ENCODE measurements at places on chromosomes 11 and 22.

- no peak for DNase-seq
Measured at GRCh38 chr11:28606930-28607329, 498.7 kb downstream of the METTL15 start.

DNA sequence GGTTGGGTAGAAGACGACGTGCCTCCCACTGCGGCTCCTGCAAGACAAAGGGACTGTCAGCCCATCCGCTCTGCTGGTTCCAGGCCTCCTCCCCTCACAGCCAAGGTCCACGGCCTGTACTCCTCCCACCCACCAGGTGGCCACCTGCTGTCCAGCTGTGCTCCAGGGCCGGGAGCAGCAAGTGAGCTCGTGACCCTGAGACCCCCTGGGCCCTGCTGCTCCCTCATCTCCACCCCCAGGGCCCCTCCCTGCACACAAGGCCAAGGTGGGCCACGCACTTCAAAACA is 27.4 kb downstream of the TSPAN4 start:
- no peak for DNase-seq

GRCh38 chr11:8102296-8102915 is 21.4 kb downstream of the TUB start:
- no peak for DNase-seq

DNA sequence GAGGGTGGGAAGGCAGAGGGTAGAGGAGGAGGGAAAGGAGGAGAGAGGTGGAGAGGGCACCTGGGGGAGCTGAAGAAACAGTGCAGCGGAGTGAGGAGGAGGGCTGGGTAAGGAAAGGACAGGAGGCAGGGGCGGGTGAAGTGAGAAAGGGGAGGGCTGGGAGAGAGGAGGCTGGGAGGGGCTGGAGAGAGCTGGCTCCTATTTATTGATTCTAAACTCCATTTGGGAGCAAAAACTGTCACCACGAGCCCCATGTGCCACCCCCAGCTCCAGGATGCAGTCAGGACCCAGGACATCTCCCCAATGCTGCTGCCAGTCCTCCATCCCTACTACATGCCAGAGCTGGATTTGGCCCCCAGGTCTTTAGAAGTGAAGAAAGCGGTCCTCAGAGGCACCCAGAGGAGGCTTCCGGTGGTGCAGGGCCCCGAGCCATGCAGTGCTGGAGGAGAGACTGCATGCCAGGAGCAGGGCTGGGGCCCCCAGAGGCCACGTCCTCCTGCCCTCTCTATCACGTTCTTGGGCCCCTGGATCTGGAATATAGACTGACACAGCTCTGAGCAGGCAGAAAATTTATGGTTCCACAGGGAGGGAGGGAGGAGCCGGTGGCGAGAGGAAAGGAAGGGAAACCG is 53.7 kb downstream of the SLC22A12 start:
- DNase-seq = no peak

DNA sequence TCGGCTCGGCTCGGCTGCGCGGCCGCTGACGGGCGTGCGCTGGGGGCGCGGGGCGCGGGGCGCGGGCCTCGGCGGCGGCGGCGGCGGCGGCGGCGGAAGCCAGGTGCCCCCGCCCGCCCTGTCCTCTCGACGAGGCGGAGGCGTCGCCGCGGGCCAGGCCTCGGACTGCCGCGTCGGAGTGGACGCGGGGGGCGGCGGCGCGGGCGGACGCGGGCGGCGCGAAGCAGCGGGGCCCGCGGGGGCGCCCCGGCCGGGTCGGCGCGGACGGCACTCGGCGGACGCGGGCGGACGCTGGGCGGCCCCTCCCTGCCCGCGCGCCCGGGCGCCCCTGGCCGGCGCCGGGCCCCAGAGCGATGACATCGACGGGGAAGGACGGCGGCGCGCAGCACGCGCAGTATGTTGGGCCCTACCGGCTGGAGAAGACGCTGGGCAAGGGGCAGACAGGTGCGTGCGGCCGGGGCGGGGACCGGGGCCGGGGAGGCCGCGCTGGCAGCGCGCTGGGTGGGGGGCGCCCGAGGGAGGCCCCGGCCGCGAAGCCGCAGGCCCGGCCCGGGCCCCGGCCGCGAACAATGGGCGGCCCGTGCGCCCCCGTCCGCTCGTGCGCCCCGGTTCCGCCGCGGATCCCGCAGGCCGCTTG is at the start of gene BRSK2:
TSS of gene BRSK2 (plus strand) at position 3 of the 637 bp plus-strand sequence. CDS start at position 354, 351 bp downstream.
- DNase-seq = no peak

DNA sequence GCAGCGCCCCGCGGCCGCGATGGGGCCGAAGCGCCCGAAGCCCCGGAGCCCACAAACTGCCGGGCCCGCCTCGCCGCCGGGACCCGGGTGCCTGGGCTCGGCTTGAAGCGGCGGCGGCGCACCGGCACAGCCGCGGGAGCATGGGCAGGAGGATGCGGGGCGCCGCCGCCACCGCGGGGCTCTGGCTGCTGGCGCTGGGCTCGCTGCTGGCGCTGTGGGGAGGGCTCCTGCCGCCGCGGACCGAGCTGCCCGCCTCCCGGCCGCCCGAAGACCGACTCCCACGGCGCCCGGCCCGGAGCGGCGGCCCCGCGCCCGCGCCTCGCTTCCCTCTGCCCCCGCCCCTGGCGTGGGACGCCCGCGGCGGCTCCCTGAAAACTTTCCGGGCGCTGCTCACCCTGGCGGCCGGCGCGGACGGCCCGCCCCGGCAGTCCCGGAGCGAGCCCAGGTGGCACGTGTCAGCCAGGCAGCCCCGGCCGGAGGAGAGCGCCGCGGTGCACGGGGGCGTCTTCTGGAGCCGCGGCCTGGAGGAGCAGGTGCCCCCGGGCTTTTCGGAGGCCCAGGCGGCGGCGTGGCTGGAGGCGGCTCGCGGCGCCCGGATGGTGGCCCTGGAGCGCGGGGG is 346 bp downstream of the FJX1 start:
- DNase-seq = no peak

- DNase-seq = no peak
Measured at GRCh38 chr11:87754685-87755084, 420.6 kb downstream of the RAB38 start.

GRCh38 chr22:35343664-35344550 is 37.0 kb upstream of the HMOX1 start:
- DNase-seq = no peak

- DNase-seq = no peak
Measured at GRCh38 chr11:116869610-116870009, 32.2 kb upstream of the APOA1 start.

DNA sequence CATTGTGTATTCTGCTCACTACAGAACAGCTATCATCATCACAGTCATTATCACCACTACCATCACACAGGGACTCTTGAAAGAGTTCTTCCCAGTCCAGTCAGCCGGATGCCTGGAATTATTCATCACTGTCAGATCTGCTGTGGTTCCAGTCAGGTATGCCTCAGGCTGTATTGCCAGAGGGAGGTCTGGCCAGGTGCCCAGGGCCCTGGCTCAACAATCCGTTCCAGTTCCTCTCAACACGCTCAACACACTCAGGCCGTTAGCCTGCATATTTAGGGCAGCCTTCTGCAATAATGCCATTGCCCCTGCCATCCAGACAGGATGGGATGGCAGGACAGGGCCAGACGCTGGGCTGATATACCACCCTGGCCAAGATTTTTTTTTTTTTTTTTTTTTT is 28.6 kb upstream of the RASL10A start:
- DNase-seq = peak; percentile 58

GRCh38 chr11:63019506-63019905 is 3.9 kb upstream of the SLC22A8 start:
- no peak for DNase-seq

DNA sequence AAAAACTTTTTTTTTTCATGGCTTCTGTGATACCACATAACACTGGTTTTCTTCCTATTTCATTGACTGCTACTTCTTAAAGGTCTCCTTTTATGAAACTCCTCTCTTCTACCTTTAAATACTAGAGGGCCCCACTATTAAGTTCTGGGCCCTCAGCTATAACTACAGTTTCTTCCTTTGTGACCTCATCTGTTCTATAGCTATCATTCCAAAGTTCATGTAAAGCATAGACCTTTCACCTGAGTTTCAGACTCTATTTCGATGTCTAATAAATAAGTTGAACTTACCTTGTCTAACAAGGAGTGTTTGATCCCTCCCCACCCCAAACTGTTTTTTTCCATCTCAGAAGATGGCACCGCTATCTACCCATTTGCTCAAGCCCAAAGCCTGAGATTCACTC is 35.2 kb downstream of the PAAF1 start:
- DNase-seq = no peak

- DNase-seq = no peak
Measured at GRCh38 chr11:85679576-85679975, 6.4 kb downstream of the CCDC89 start.

DNA sequence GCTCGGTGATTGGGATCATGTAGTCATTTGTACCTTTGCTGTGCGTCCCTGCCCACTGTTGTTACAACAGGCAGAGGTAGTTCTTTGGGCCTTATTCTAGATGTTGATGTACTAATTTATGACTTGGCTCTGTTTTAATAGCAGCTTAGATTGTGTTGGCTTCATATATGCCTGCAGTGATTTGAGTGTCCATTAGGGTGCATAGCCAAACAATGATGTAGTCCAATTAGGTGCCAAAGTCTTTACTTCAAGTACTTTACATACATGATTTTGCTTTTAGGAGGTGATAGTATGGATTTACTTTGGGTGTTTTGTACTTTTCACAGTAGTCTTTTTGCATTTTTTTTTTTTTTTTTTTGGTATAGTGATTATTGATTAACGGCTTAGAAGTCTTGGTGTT is 46.4 kb downstream of the PPP6R3 start:
- no peak for DNase-seq

- DNase-seq = no peak
Measured at GRCh38 chr11:11580012-11580411, 41.8 kb downstream of the GALNT18 start.

DNA sequence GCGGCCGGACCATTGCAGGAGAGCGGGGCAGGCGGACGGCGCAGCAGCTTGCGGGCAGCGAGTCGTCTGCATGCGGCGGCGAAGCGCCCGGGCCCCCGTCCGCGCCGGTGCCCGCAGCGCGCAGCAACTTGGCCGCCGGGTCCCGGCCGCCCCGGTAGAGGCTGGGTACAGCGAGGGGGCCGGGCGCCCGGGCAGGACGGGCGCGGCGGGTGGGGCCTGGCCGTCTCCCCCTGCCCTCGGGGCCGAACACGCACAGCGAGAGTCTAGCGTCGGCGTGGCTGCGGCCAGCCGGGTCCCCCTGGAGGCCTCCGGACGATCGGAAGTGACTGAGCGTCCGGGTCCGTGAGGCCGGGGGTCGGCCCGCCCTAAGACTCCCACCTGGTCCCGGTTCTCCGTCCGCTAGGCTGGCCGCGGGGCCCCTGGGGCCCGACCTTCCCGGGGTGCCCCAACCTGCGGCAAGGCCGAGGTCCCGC is 775 bp upstream of the TRABD start:
- no peak for DNase-seq

GRCh38 chr11:3817181-3817800 is 8.9 kb downstream of the PGAP2 start:
- no peak for DNase-seq

GRCh38 chr22:49749227-49749626 is 78.4 kb downstream of the BRD1 start:
- no peak for DNase-seq

GRCh38 chr11:65503949-65504673 is 5.3 kb downstream of the MALAT1 start:
- DNase-seq = peak; percentile 74
